ENCODE measurements at places on chromosomes 11 and 22. TPM values are rescaled to one million over a fixed set of nuclear protein-coding genes. Genes with fewer than 3 reads are reported as not detected.

DNA sequence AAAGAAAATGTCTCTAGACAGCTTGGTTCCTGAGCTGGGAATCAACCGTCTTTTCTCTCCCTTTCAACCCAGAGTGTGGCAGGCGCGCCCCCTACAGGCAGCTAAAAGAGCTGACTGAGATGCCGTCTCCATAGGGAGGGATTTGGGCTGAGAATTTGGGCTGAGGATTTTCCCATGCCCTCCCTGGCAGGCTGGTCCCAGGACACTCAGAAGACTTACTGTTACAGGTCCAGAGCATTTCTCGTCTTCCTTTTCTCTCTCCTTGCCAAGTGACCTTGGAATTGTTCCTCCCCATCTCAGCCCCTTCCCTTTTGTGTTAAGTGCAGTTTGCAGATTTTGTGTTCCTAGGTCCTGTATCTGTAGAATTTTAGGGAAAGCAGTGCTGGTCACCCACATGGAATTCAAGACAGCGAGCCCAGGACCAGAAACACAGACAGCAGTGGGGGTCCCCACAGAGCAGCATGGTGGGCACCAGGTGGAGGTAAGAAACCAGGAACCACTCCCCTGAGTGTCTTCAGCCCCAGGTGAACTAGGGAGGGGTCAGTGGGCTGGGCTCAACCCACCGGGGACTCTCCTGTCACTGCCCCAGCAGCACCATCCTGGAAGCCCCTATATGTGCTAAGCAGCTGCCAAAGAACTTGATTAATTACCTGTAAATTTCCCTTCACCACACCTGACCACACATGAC lies 9.9 kb upstream of the IGLL5 start:
- no peak for DNase-seq

DNA sequence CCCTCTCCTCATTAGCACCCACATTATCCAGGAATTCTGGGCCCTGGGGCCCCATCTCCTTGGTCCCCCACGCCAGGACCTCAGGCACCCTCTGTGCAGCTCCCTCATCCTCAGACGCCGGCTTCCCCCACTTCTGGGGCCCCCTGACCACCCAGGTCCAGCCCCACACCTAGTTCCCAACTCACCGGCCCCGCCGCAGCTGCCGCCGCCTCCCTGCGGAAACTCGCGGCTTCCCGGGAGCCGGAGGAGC lies at the start of gene PCSK7:
Gene PCSK7, minus strand, starts transcription at position 232 of the 250 bp plus-strand sequence. CDS start 2,229 bp downstream, outside the sequence.
- no peak for DNase-seq

GRCh38 chr11:27472398-27473016 lies at the start of gene LGR4:
Gene LGR4, minus strand, starts transcription at chr11:27472790. Its CDS starts 488 bp downstream, at chr11:27472302.
- DNase-seq: peak; percentile 78

- DNase-seq: no peak
Measured at GRCh38 chr11:33187998-33188722, 26.9 kb upstream of the CSTF3 start.

DNA sequence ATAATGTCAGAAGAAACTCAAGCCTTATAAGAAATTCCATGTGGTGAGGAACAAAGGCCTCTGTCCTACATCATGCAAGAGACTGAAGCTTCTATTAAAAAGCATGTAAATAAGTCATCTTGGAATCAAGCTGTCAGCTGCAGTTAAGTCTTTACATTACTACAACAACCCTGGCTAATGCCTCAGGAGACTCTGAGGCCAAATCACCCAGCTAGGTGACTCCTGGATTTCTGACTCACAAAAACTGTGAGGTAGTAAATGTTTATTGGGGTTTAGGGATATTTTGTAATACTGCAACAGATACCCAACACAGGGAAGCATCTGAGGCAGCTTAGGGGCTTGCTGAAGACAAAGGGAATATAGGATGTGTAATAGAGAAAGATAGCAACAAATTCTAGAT lies 89.6 kb downstream of the C11orf87 start:
- no peak for DNase-seq

DNA sequence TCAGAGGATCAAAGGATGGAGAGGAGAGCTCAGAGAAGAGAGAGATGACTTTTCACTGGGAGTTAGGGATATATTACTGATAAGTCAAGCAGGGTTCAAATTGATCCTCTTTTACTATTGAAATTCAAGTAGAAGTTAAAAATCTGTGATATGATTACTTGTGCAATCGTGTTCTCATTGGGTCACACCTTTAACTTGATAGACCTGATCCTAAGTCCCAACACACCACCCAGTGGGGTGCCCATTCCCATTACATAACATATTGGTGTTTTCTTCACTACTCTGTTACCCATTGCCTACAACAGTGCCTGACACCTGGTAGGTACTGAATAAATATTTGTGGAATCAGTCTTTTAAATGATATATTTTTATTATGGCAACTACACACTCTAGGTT lies 66.4 kb upstream of the PICALM start:
- no peak for DNase-seq

DNA sequence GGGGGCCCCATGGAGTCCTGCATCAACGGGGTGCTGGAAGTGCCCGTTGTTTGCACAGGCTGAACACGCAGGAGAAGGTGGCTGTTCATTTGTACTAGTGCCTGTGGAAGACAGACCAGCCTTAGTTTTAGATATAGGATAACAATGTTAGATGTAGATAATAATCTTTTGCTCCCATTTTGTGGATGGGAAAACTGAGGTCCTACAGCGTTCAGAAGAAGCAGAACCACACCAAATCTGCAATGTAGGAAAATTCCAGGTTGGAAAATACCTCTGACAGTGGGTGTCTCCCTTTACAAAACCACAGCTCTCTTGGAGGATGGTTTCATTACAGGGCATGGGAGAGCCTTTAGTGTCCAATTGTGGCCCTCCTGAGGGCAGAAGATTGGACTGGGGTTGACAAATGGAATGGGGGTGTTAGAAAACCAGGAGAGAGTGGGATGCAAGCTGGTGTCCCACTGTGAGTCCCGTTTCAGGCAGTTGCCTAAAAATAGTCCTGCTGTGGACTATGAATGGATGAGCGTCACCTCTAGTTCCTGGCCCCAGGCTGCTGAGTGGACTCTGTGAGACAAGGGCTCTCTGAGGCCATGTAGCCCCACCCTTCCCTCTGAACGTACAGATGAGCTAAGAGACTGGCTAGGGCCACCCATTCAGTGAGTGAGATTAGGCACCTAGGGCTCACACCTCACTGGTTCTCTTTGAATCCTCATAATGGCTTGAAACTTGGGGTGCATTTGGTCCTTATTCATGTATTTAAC lies 508.8 kb downstream of the MN1 start:
- no peak for DNase-seq

GRCh38 chr22:31289344-31289743 lies 2.9 kb downstream of the PIK3IP1 start:
- no peak for DNase-seq

DNA sequence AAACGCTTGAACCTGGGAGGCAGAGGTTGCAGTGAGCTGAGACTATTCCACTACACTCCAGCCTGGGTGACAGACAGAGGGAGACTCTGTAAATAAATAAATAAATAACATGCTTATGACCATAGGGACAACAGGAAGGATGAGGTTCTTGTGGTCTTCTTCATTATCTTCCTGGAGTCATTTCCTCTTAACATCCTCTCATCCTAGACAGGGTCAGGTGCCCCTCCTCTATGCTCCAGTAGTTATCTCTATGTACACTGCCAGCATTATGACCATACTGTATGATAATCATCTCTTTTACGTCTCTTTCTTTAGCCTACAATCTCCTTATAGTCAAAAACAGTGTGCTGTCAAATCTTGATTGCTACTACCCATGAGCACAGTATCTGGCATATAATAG lies 17.7 kb downstream of the RAB30 start:
- no peak for DNase-seq

GRCh38 chr11:59368238-59369022 lies 9.7 kb downstream of the OR5AN1 start:
- no peak for DNase-seq

Gene NRXN2
- 6.3 TPM for total RNA-seq

Gene PKDREJ
- total RNA-seq: 0.09 TPM

Gene CHADL
- 0.56 TPM for total RNA-seq

Gene POU2AF1
- total RNA-seq: 1.9 TPM

Gene KCNQ1
- total RNA-seq: 5.9 TPM

Gene CHKB
- 35.5 TPM for total RNA-seq

Gene MAPK12
- 18.4 TPM for total RNA-seq

Gene GLYAT
- total RNA-seq: 3.5 TPM

Gene POU2F3
- 0.19 TPM for total RNA-seq
